ENCODE measurements at places on chromosomes 11 and 22.

- DNase-seq = no peak
These were observed 64.7 kb upstream of the WT1 start for GRCh38 chr11:32500001-32500400.

- no peak for DNase-seq
These were observed 113.5 kb downstream of the SHANK2 start for GRCh38 chr11:71138737-71139425.

DNA sequence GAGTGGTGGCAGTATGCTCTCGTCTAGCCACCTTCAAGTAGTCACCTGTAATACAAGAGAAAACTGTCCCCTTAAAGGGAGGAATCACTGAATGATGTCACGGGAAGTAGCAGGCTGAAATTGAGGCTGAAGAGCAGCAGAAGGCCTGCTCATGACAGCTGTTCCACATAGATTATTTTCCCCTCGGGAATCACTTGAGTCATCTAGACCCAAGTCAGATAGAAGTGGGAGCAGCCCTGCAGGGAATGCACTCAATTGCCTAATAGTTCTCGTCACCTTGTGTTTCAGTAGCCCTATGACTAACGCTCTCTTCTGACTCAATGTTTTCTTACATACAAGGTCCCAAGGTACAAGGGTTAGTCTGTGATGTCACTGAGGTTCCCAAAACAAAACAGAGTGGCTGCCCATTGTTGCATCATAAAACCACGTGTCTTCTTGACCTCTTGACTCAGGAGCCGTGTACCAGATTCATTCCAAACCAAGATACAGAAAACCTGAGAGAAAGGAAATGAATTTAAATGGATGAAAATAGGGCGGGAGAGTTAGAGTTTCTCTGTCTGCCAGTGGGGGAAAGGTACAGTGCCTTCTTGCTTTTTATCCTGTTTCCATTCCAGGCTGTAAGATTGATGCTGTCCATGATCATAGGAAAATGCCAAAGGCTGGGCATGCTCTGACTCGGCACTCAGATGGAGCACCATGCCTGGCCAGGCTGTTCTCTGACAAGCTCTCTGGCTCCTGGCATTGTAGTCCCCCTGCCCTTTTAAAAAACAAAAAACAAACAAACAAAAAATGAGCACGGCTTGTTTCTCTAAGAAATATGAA lies 21.6 kb upstream of the C11orf96 start:
- peak; percentile 100 for DNase-seq

GRCh38 chr22:37033605-37034430 lies 14.3 kb downstream of the MPST start:
- DNase-seq = no peak

GRCh38 chr22:31089160-31090100 lies 8.3 kb downstream of the SMTN start:
- no peak for DNase-seq

DNA sequence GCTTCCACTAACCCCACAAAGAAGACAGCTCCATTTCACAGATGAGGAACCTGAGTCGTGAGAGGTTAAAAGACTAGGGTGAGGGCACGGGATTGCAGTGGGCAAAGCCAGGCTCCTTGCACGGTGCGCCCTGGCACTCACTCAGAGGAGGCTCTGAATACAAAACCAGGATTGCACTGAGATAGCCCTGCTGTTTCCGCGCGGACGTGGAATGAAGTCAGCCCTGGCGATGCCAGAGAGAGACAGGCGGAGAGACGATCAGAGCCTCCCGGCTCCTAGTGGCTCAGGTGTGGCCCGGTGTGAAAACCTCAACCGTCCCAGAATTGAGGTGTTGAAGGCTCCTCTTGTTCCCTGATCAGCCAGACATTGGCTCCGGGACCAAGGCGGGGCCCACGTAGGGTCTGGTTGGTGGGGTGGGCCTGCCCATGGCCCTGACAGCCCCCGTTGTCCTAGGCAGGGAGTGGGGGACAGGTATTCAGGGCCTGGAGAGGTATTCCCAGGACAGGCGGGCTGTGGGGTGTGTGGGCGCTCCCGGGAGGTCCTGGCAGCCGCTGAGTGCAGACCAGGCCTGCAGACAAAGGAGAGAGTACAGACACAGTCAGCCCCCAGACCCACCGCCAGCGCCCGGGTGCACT lies 43.1 kb upstream of the LINC01488 start:
- DNase-seq = no peak

GRCh38 chr11:117180661-117181585 lies 2.4 kb downstream of the SIDT2 start:
- DNase-seq = peak; percentile 70

- DNase-seq = no peak
These were observed 173.4 kb upstream of the SESN3 start for GRCh38 chr11:95404370-95404769.

- no peak for DNase-seq
These were observed at the start of gene PLAAT3 for GRCh38 chr11:63614136-63614671. Gene PLAAT3, minus strand, starts transcription at chr11:63614433. Its CDS starts 419 bp downstream, at chr11:63614014.

GRCh38 chr11:75306529-75306928 lies 44.9 kb downstream of the ARRB1 start:
- DNase-seq = no peak

DNA sequence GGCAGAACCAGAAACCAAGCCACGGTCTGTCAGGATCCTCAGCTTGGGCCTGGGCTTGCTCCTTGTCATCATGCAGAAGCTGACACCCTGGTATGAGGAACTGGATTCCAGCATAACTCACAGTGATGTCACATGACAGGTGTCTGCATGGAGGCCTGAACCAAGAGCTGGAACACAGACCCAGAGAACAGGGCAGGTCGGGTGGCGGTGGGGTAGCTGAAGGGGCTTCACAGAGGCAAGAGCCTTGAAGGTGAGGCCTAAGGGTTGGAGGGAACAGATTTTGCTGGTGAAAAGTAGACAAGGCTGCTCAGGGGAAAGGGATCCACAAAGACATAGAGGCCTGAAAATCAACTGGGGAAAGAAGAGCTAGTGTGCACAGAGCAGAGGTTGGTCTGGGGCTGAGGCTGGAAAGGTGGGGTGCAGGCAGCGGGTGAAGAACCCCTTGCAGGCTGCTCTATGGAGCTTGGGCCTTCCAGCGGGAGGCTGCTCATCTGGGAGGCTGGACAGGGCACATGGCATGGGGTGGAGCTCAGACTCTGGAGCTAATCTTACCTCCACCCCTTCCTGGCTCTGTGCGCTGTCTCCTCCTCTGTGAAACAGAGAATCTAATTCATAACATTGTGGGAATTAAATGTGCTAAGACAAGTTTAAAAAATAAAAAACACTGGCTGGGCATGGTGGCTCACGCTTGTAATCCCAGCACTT lies 18.4 kb upstream of the RPS3 start:
- DNase-seq = no peak

- DNase-seq = no peak
These were observed 39.5 kb downstream of the MACROD1 start for GRCh38 chr11:64126371-64126770.

DNA sequence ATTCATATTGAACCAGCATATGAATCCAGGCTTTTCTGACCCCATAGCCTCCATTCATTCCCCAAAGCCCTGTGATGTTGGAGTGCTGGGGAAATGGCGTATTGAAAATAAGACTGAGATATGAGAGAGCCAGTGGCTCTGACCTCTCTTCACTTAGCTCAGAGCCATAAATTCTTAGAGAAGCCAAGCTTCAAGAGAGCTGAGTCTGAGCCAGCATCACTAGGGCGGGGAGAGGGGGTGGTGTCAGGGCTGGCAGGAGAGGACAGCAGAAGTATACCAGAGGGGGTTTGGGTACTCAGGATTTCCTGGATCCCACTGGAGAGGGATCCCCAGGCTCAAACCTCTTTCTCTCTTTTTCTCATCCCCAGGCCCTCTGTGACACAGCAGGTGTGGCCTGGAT lies 16.7 kb upstream of the MOGAT2 start:
- DNase-seq = no peak

DNA sequence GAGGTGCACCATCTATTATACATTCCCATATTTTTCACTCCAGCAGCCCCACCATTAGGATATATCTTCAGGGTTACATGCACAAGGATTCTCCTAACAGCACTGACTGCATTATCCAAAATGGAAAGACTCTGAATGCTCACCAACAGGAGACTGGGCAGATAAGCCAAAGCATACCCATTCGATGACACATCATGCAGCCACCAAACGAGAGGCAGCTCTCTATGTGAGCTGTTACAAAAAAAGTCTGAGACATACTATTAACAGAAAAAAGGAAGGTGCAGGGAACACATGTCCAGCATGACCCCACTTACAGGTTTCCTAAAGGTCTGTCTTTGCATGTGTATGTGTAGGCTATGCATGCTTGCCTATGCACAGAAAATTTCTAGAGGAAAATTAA lies 12.4 kb upstream of the SERPIND1 start:
- peak; percentile 55 for DNase-seq

DNA sequence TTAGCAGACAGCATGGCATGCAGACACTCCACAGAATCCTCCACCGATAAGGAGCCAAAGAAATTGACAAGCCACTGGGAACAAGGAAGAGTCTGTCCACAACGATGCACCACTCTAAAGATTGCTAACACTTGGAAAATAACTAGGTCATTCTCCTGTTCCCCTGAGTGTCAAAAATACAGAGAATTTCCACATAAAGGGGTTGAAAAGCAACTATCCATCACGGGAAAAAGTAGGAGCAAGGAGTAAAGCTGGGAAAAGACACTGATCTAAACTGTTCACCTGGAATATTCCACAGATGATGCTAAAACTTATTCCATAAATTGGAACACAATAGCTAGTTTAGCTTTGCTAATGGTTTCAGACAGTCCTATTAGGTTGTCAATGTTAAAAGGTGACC lies 47.0 kb upstream of the SLC25A1 start:
- no peak for DNase-seq

DNA sequence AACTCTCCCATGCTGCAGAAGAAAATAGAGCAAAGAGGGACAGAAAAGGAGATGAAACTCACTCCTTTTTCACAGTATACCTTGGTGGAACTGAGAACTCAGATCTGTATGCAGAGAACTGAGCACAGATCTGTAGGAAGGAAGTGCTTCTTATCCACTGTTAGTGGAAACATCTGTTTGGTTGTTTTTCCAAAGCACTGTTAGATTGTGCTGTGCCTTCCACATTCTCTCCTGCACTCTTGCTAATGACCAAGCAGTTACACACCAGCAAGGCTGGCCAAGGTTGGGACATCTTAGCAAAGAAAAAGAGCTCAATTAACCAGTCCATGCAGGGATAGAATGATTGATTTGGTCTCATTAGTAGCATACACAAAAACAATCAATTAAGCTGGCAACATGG lies 20.1 kb upstream of the SIK2 start:
- no peak for DNase-seq

DNA sequence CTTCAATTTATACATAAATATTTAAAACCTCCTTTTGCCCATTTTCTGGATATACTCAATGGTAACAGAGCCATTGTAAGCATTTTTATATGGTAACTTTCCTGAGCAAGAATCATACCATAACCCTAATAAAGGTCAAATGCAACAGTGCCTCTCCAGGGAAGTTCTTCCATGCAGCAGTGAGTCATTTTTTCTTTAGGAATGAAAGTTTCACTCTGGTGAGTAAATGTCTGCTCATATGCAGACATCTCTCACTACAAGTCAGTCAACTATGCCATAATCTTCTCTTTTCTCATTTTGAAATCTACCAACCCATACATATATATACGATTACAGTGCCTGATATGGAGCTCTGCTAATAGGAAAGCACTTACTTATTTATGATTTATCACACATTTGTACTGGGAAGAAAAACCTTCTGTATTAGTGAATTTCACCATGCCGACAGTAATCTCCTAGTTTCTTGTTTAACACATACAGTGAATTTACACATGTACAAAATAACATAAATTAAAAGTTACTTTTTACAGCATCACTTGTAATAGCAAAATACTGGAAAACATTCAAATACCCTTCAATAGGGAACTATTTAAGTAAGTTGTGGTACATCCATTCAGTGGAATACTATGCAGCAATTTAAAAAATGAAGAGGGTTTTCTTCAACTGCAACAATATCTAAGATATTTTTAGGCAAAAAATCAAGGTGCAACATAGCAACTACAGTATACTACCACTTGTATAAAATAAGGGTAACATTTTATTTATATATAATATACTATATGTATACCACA lies 16.0 kb downstream of the STK33 start:
- DNase-seq = peak; percentile 43
